AG08395 (cell line): ENCODE measurements at places on chromosomes 7 and 10.

- DNase-seq = no peak
Observed at GRCh38 chr10:124866812-124867211, 65.2 kb downstream of the ABRAXAS2 start.

GRCh38 chr7:87882151-87882937, 6.1 kb downstream of the DBF4 start:
- no peak for DNase-seq

DNA sequence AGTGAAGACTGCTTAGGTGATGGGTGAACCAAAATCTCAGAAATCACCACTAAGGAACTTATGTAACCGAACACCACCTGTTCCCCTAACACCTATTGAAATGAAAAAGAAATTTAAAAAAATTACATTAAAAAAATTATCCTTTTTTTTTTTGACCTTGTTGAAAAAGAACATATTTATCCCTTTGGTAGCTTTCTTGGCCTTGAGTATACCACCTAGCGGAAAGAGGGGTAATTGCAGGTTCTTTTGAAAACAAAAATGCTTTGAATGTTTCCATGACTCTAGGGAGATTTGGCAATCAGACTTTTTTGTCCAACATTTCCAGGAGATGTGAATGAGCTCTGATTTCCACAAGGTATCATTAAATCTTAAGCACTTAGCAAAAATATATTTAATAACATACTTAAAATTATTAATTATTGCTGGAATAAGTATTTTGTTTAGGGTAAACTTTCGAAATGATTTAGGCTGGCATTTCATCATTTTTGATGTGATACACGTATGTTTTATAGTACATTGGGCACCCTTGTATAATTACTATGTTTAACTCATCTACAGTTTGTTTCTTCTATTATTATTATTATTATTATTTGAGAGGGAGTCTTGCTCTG, 47.0 kb upstream of the ELMO1 start:
- peak; percentile 24 for DNase-seq

DNA sequence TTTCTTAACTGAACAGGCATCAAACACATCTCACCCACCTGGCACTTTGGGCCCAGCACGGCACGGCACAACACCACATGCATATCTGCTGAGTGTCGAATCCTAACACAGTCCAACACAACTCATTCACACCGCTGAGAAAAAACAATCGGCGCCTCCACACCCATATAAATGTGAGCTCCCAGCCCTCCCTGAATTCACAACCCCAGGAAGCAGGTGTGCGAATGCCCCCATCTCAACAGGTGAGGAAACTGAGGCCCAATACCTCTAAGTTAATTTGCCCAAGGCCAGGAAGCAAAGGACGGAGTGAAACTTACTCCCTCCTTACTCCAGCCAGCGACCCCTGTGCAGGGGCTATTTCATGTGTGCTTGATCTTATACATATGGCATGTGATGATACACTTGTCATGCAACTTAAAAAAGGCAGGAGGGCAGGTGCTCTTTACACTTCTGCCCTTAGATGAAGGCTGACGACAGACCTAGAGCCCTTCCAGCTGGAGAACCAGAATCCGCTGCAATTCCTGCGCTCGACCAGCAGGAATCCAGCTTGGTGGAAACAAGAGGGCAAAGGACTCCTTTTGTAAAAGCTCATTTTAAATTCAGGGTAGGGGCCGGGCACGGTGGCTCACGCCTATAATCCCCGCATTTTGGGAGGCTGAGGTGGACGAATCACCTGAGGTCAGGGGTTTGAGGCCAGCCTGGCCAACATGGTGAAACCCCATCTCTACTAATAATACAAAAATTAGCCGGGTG, 116.0 kb downstream of the LARP4B start:
- no peak for DNase-seq

GRCh38 chr7:32618470-32618869, 123.2 kb downstream of the AVL9 start:
- DNase-seq = no peak

- peak; percentile 55 for DNase-seq
Observed at GRCh38 chr10:102710609-102711008, 3.6 kb downstream of the ARL3 start.

DNA sequence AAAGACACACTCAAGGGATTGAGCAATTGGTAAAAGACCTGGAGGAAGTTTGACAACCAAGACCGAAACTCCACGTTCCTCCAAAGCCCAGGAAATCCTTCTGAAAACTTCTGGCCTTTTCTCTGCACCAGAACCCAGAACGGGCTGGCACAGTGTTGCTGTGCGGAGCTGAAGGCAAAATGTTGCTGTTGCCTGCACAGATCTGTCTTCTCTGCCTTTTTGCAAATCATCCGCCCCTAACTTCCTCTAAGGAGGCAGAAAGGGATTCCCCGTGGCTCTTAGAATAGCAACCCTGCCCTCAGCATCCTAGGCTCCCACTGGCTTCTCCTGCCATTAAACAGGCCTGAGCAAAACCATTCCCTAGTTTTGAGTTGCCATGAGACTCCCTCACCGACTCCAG, 44.9 kb downstream of the FIGNL1 start:
- no peak for DNase-seq

- no peak for DNase-seq
Observed at GRCh38 chr7:113199841-113200240, 81.5 kb upstream of the SMIM30 start.

- peak; percentile 49 for DNase-seq
Observed at GRCh38 chr7:123682690-123683089, 27.0 kb downstream of the LMOD2 start.

DNA sequence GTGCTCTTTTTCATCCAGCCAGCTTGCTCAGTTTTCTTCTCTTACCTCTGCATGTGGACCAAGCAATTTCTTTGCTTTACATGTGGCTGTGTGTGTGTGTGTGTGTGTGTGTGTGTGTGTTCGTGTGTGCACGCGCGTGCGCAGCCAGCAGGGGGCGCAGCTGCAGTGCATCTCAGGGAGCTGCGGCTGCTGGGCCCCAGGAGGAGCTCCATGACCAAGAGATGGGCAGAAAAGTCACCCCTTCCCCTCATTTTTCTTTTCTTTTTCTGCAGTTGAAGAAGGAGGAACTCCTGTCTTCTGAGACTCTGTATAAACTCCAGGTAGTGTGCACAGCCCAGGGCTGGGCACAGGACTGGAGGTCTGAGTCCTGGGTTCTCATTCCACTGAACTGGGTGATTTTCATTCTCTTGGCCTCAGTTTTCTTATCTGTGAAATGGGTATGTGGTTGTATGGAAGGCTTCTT, 41.8 kb downstream of the BLNK start:
- peak; percentile 34 for DNase-seq

DNA sequence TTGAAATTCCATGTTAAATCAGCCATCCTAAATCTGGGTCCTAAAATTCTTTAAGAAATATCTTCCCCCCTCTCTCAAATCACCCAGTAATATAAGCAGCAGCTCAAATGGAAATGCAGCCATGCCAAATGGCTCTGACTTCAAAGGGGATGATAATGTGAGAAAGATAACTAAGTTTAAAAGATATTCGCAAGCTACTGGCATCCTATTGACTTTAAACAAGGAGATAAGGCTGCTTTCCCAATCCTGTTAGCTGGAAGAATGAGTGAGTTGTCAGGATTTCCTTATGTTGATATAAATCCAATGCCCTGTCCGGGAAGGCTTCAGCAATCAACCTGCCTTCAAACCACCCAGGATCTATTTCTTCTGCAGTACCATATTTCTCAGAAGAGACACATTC, 172.0 kb downstream of the FANK1 start:
- no peak for DNase-seq

GRCh38 chr10:104080762-104081161, 4.9 kb downstream of the COL17A1 start:
- DNase-seq = no peak

GRCh38 chr10:131215776-131216175, 95.7 kb downstream of the TCERG1L start:
- no peak for DNase-seq

- DNase-seq = no peak
Observed at GRCh38 chr10:69089638-69090599, 2.0 kb downstream of the SRGN start.

GRCh38 chr7:37719077-37719476, 35.5 kb downstream of the GPR141 start:
- no peak for DNase-seq

GRCh38 chr7:67105377-67105776, 108.7 kb downstream of the TYW1 start:
- peak; percentile 1 for DNase-seq

- DNase-seq = no peak
Observed at GRCh38 chr7:139192014-139192706, 38.9 kb upstream of the UBN2 start.

DNA sequence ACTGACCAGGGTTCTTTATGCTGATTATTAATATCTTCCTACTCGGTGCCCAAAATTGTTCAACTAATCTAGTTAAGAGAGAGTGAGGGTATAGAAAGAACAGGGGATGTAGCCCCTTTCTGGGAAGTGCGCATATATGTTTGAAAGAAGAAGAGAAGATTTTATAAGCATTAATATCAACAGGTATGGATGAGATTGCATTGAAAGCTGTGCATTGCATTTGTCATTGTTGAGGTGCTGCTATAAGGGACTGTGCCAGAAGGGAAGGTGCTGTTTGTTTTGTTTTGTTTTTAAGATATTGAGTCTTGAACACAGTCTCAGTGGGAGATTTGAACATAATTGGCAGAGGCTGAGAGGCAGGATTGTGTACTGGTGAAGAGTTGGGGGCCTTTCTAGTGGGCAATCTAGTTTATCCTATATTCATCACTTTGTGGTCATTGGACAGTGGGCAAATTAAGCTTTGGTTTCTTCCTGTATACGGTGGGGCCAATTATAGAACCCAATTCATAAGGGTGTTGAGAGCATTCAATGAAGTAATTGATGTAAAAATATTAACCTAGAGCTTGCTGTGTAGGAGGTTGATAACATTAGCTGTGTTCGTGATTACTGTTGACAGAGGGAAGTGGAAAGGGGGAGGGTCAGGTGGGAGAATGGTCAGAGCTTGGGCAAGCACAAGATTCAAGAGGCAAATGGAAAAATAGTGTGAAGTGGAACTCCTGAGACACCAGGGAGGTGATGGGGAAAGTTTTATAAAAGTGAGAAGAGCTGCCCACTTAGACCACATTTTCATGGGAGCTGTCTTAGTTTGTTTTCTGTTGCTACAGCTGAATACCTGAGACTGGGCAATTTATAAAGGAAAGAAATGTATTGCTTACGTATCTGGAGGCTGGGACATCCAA, 19.9 kb upstream of the PCGF5 start:
- no peak for DNase-seq

DNA sequence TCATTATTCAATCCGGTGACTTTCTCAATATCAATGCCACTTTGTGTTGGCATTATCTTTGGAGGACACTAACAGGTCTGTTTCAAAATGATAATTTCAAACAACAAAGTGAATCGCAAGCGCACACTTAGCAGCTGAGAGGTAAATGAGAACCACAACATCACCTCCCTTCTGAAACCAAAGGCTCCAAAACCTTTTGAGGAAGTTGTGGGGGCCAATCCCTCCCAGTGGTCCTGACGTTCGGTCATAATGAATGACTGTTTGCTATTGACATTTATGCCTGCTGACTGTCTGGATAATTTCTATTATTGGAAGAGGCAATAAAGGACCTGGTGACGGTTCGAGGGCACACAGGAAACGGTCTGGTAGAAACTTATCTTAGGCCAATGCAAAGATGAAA, 1.8 kb downstream of the ADARB2 start:
- no peak for DNase-seq

GRCh38 chr7:137687556-137688265, 159.1 kb downstream of the DGKI start:
- peak; percentile 71 for DNase-seq

- no peak for DNase-seq
Observed at GRCh38 chr7:17297243-17297642, 1.2 kb upstream of the AHR start.

- no peak for DNase-seq
Observed at GRCh38 chr7:16395121-16395520, 26.2 kb downstream of the CRPPA start.

DNA sequence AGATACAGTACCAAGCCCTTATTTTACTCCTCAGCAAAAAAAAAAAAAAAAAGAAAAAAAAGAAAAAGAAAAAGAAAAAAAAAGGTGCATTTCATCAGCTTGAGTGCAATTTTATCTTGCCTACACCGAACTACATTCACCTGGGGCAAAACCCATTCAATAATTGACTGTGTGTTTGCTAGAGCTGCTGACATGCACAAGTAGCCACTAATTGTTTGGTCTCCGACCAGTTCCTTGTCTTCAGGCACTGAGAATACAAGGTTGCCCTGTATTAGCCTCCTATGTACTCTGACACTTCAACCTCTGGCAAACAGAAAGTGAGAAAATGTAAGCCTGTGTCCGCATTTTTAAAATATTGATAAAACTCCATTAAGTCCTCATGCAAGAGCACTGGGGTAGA, 1579.4 kb upstream of the LRRTM3 start:
- no peak for DNase-seq

- DNase-seq = no peak
Observed at GRCh38 chr10:71236286-71236685, 23.9 kb downstream of the UNC5B start.

- DNase-seq = no peak
Observed at GRCh38 chr7:37441386-37441760, 7.3 kb downstream of the ELMO1 start.

DNA sequence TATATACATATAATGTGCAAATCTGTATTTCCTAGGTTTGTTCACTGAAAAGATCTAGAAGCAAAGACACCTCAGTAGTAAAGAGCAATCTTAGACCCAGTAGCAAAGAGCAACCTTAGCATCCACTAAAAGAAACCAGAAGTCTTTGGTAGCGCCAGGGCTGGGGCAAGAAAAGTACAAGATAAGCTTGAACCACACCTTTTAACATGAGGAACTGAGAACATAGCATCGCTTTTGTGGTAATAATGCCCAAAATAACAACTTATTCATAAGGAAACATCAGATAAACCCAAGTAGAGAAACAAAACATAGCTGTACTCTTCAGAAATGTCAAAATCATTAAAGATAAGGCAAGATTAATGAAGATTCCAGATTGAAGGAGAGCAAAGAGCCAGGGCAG, 173.4 kb downstream of the IMMP2L start:
- DNase-seq = no peak

DNA sequence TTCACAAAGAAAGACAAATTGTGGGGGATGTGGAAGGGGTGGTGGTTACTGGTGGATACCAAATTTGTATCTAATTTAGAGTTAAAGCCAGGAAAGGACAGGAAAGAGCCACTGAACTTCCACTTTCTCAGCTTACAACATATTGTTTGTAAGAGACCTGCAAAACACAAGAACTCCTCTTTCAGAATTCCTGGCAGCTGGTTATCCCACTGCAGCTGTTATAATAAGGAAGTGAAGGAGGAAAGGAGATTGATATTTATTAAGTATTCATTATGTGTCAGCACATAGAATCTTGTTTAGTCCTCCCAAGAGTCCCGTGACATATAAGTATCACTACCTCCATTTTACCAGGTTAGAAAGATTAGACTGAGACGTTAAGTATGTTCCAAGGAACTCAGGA, 481.7 kb downstream of the PHTF2 start:
- no peak for DNase-seq

DNA sequence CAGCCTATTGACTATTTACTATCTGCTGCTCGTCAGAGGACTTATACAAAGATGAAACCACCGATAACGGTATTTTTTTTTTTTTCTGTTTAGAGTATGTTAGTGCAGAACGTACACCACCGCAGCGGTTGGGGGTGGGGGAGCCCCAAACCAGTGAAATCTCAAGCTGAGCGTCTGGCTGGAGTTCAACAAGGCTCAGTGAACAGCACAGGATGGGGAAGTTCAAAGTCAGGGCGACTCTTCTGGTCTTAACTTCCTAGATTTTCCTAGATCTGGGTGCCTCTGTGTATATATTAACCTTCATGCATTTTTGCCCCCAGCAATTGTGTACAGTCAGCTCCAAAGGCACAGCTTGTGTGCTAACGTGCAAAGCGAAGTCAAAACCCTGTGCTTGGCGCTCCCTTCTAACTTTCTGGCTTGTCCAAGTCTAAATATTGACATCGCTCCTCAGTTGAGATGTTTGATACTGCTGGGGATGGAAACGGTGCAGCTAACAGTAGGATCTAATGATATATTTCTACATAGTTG, 1.1 kb downstream of the RHOBTB1 start:
- peak; percentile 17 for DNase-seq
